Activated CD4-positive, alpha-beta T cell treated with anti-CD3 and anti-CD28 coated beads for 48 hours (primary cell): ENCODE measurements at places on chromosomes 7 and 10.
A peak's percentile ranks its signal among the peaks of the same experiment; 100 is the strongest.

DNA sequence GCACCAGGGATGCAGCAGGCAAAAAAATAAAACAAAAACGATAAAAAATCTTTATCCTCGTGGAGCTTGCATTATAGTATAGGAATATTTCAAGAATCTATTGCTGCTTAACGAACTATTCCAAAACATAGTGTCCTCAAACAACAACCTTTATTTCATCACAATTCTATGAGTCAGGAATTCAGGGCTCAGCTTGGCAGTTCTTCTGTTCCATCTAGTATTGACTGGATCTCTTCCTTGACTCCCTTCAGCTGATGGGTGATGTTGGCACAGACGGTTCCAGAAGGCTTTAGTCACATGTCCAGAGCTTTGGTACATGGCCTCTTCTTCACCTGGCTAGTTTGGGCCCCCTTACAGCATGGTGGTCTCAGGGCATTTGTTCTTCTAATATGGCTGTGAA, 88.0 kb downstream of the RTKN2 start:
- DNase-seq, result no peak

- DNase-seq, result peak; percentile 37
Measured at GRCh38 chr7:2954433-2954853, 89.2 kb downstream of the CARD11 start.

GRCh38 chr7:48887500-48887899, 36.8 kb upstream of the CDC14C start:
- no peak for DNase-seq

DNA sequence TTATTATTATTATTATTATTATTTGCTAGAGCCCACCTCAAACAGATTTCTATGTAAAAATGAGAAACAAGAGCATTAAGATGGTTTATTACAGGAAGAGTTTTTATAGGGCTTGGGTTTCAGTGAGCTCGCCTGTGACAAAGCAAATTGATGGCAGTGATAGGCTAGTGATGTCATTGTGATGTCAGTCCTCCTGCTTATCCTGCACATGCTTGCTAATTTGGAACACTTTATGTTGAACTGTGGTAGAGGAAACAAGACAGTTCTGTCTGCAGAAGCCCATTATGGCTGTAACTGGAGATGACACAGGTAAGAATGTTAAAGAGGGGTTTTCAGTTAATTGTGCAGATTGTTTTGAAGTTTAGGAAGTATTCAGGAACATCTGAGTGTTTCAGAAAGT, 68.3 kb downstream of the CREM start:
- DNase-seq, result peak; percentile 43

GRCh38 chr7:101740981-101741725, 76.3 kb upstream of the CUX1 start:
- no peak for DNase-seq

DNA sequence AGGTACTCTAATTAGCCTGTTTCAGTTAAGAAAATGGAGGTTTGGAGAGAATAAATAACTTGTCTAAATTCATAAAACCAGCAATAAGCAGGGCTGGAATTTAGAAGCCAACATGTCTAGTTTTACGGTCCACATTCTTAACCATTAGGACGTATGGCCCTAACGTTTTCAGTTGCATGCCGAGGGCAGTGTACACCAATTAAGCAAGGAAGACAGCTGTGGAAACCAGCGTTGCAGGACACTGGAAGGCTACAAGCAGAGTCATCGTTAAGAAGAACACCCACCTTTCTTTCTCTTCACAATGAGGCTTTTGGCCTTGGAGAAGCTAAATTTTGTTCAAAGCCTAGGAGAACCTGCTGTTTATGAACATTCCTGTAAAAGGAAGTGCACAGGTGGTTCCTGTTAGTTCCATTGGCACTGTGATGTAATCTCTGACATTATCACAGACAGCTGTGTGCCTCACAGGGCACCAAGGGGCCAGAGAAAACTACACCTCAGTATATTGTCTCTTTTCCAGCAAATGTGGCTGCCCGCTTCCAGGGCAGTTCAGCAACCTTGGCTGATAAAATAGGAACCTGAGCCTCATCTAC, 21.0 kb downstream of the MPP7 start:
- no peak for DNase-seq

GRCh38 chr10:102382871-102383270, 12.6 kb upstream of the NFKB2 start:
- no peak for DNase-seq

GRCh38 chr7:73646785-73647724, 20.6 kb upstream of the VPS37D start:
- DNase-seq, result no peak

DNA sequence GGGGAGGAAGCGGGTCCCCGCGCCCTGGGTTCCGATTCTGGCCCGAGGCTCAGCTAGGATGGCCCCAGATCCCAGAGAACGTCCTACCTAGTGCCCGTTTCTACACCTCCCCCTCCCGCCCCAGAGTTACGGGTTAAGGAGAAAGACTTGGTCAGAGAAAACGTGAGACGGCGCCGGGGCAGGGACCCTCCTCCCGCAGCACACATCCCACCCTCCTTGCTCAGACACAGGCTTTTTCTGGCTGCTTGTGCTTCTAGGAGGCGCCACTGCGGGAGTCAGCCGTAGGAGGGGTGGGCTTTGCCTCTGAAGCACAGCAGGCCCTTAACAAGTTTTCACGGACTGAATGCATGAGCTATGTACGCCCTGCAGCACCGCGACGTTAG, 104.9 kb upstream of the LEP start:
- DNase-seq, result no peak

GRCh38 chr10:73647211-73647874, 6.1 kb upstream of the MYOZ1 start:
- peak; percentile 40 for DNase-seq

DNA sequence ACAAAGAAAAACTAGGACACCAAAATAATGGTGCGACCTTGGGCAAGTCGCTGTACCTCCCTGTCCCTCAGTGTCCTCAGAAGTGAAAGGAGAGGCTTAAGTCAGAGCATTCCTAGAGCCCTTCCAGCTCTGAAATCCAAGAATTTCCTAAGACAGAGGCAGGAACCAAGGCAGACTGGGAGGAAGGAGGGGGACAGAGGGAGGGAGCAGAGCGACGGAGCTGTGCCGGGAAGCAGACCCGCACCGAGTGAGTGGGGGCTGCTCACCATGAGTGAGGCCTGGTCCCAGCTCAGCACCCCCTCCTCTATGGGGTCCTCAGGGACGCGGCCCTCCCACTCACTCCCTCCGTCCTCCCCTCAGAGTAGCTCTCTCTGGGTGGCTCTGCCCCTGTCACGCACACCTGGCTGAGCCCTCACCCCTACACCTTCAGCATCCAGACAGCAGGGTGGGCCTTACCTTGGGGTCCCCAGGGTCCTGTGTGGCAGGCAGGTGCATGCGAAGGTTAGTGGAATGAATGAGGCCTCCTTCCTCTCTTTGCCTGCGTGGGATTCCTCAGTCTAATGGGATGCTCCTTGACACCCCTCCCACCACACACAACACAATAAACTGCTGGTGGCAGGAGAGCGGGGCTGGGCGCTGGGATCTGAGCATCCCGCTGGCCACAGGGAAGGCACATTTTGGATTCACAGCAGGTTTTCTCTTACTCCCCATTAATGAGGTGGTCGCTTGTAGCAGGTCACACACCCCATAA, 4.6 kb upstream of the SMARCD3 start:
- DNase-seq, result no peak

DNA sequence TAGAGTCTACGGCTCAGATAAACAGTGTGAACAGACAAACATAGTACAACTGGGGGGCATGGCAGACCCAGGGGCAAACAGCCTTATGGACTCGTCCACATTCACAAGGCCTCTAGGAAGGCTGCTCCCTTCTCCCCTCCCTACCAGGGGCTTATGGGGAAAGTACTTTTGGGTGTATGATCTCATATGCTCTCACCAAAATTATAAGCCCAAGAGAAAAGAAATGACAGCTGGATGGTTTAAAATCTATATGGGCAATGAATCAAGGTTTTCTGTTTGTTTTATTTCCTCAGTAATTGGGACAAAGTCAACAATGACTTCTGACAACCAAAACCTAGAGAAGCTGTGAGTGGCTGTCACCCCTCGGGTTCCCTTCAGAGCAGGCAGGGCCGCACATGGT, 144.4 kb downstream of the PKD1L1 start:
- no peak for DNase-seq

- no peak for DNase-seq
Measured at GRCh38 chr7:50679218-50680007, 103.3 kb downstream of the GRB10 start.

DNA sequence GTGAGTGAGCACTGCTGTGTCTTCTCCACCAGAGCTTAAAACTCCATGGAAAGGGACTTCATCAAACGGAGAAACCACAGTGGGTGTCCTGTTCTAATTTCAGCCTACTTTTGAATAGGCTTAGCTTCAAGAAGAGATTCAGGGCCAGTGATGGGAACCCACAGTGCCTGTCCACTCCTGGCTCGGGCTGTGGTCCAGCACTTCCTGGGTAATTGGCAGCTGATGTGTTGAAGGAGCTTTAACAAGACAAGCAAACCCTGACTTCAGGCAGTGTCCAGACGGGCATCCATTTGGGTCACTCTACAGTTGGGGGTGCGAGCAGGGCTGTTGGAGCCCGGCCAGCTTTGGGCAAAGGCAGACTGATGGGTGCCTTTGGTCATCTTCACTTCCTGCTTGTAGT, 14.5 kb downstream of the VWC2 start:
- DNase-seq, result no peak

GRCh38 chr7:142485617-142486226, 227.9 kb upstream of the PRSS58 start:
- peak; percentile 49 for DNase-seq

GRCh38 chr7:1839701-1840100, 169.6 kb downstream of the ELFN1 start:
- DNase-seq, result no peak

GRCh38 chr10:109534193-109534592, 389.1 kb downstream of the XPNPEP1 start:
- no peak for DNase-seq

DNA sequence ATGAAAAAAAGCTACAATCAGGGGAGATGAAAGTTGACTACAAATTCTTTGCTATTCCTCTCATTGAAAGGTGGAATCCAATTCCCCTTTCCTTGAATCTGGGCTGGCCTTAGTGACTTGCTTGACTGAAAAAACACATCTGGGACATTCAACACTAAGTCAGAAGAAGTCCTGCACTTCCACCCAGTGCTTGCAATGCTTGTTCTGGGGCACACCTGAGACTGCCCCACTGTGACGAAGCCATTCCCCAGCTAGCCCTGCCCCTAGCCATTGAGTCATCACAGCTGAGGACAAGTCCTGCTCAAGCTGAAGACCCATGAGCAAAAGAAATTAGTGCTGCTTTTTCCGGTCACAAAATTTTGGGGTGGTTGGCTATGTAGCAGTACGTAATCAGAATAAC, 19.2 kb upstream of the GRID1 start:
- no peak for DNase-seq

DNA sequence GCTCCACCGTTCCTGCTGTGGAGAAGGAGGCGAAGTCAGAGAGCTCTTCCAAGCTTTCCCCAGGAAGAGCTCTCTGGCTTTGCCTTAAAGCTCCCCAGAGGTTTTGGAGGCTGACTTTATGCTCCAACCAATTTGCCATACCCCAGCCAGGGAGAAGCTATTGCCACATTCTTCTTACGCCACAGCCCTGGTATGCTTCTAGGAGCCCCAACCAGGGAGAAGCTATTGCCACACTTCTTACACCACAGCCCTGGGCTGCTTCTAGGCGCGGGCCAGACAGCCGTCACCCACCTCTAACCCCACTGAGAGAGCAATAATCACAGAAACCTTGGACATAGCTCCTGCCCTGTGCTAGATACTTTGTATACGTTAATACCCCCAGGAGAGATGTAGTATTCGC, 951 bp downstream of the ELOVL3 start:
- DNase-seq, result no peak

DNA sequence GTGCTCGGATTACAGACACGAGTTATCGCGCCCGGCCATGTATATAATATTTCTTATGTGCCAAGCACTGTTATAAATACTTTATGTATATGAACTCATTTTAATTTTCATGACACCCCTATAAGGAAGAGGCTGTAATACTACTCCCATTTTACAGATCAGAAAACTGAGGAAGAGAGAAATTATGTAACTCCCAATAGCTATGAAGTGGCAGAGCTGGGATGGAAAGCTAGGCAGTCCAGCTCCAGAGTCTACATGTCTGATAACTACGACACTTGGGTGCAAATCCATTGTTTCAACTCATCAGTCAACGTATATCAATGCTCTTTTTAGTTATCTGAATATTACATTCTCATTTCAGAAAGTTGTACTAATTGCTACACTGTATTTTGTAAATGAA, 17.0 kb downstream of the PDK4 start:
- DNase-seq, result no peak

- peak; percentile 37 for DNase-seq
Measured at GRCh38 chr10:52308251-52309031, 5.6 kb upstream of the DKK1 start.

- DNase-seq, result peak; percentile 73
Measured at GRCh38 chr7:87876869-87877234, 559 bp downstream of the DBF4 start.

GRCh38 chr7:150986099-150986512, 4.7 kb upstream of the NOS3 start:
- peak; percentile 75 for DNase-seq

- DNase-seq, result no peak
Measured at GRCh38 chr10:95795602-95796001, 39.6 kb downstream of the ENTPD1 start.

GRCh38 chr10:31515819-31516402, 196.9 kb downstream of the ZEB1 start:
- no peak for DNase-seq

DNA sequence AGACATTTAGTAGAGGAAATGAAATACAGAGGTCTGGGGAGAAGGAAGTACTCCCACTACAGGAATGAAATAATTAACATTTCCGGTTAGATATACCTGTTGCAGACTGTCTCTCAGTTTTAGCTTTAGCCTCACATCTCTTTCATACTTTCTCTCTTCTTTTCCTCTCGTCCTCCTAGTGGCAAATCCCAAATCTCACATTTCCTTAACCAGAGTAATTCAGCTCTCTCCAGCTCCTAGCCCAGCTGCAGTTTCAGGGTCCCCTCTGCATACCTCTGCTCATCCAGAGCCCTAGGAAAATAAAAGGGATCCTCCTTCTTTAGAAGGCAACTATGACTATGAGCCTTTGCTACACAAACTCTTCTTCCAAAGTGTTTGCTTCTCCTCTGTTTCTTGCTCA, 643.2 kb downstream of the PHTF2 start:
- no peak for DNase-seq

DNA sequence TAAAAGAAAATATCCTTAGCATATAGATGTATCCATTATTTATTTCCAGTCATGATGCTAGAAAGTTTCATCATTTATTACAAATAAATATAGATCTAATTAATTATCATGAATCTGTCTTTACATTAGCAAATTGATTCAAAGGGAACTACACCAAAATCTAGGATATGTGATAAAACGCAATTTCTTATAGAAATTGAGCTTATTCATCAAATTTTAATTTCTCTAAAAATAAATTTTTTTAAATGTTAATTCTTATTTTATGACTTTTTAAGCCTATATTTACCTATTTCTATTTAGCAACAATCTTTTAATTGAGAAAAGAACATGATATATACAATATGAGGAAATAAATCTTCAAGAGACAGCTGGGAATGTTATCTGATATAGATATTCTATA, 34.0 kb upstream of the ING3 start:
- no peak for DNase-seq
